ENCODE measurements at places on chromosomes 7 and 10. TPM values are rescaled to one million over a fixed set of nuclear protein-coding genes. Genes with fewer than 3 reads are reported as not detected.

Gene PAPOLB
- total RNA-seq, result 0.26 TPM

DNA sequence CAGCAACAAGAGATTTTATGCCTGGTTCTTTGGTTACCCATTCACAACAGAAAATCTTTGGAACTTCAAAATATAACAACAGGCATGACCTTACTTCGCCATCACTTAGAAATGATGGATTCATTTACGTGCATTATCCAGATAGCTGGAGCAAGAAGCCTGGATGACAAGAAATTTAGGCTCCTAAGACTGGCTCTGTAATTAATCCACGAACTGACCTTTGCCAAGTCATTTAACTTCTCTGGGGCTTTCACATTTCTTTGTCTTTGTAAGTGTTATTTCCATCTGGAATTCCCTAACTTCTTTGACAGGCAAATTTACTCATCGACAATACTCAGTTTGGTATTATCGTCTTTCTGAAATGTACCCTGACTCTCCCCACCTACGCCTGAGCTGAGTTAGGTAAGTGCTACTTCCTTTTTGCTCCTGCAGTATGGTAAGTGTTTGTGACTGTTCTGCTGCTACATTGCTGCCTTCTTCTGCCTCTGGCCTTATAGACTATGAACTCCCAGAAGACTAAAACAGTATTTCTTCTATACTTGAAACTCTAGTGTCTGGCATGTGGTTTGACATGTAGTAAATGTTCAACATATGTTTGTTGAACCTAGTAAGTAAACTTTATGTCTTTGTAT lies 5.5 kb upstream of the MDFIC start:
- no peak for DNase-seq

DNA sequence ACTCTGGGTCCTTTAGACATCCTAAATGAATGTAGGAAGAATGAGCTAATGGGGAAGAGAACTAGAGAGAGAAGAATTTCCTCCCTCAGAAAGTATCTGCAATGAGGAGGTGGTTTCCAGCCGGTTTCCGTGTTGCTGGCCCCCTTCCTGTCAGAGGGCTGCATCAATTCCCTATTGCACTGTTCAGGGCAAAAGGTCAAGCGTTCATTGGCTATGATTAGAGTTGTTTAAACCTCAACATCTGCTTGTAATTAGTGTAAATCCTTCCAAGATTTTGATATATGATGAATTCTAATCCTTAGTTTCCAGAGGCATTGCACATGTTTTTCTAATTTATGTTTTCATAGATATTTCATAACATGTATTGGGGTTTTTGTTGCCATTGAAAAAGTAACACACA lies 107.3 kb upstream of the SGCE start:
- no peak for DNase-seq

Gene TEX47
- not detected for total RNA-seq

GRCh38 chr7:51121036-51121790 lies 195.4 kb downstream of the COBL start:
- no peak for DNase-seq

GRCh38 chr10:124544711-124545110 lies 83.1 kb downstream of the LHPP start:
- DNase-seq, result no peak

GRCh38 chr10:133313192-133313591 lies 4.5 kb downstream of the ZNF511 start:
- DNase-seq, result no peak
